ENCODE measurements at places on chromosomes 11 and 22.

DNA sequence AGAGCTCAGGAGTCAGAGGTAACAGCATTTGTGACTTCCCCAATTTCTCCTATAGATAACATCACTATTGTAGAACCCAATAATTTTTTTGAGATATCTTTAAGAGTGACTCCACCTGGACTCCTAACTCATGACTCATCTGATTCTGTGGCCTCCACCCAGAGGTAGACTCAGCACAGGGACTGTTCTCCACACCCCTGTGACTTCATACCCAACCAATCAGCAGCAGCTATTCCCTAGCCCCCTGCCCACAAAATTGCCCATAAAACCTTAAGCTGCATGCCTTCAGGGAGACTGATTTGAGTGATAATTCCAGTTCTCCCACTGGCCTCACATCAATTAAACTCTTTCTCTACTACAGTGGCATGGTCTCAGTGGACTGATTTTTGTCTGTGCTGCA is 475.4 kb upstream of the FAT3 start:
- no peak for DNase-seq

- DNase-seq = no peak
These were observed 4.4 kb downstream of the GAS2 start for GRCh38 chr11:22670830-22671229.

DNA sequence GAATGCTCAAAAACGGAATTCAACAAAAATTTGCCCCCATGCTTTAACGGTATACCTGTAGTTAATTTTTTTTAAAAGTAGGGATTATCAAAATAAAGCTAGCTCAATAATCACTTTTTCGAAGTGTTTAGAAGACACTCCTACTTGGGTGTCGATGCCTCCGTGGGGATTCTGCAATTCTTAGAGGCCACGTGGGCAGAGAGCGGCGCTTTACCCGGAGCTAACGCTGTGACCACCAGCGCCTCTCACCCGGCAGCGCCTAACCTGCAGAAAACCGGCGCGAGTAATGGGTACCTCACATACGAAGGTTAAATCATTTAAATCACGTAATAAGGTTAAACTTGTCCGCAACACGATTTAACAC is 583 bp downstream of the TAF1D start:
- no peak for DNase-seq

DNA sequence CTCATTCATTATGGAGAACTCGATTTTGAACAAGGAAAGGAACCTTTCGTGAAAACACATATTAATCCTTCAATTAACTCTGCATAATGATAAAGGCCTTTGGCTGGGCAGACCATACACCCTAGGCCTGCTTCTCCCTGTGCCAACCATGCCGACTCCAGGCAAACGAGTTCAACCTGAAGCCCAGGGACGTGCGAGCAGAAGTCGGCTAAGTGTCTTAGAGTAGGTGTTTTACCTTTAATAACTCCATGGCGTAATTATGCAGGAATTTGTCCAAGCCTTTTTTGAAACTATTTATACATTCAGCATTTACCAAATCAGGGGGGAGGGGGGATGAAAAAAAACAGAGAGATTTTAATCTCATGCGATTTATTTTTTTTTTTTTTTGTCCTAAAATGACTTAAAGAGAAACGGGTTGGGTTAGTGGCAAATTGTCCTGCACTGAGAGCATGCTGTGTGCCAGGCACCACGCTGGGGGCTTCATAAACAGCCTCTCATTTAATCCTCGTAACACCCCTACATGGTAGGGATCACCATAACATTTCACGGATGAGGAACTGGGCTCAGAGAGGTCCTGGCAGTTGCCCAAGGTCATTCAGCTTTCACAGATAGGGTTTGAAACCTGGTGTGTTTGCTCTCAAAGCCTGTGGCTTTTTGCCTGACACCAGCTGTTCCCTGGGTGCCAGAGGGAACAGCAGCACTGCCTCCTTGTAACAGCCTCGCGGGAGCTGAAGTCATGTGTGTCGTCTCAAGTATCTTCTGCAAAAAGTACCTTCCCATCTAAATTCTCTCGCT is 423.9 kb downstream of the MN1 start:
- DNase-seq = no peak

GRCh38 chr11:102420547-102420946 is 32.0 kb downstream of the TMEM123 start:
- no peak for DNase-seq

DNA sequence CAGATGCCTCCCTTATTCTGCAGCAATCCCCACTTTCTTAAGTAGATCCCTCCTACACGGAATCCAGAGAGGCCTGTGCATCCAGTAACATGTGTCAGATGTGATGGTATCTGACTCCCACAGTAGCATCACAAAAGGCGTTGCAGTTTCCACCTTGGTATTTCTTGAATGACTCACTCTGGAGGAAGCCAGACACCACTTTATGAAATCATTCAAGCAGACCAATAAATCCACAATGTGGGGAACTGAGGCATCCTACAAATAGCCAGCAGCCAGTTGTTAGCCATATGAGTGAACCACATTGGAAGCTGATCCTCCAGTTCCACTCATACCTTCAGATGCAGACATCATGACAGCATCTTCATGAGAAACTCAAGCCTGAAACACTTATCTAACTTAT is 798.1 kb downstream of the OPCML start:
- no peak for DNase-seq

All from H1 (cell line).